ENCODE measurements at places on chromosomes 3 and 15. TPM values are rescaled to one million over a fixed set of nuclear protein-coding genes. Genes with fewer than 3 reads are reported as not detected.

GRCh38 chr3:195110647-195111318, 160.2 kb downstream of the XXYLT1 start:
- no peaks in the 10 kb centered on the region for H3K27me3 ChIP-seq
- no peaks in the 10 kb centered on the region for H3K4me1 ChIP-seq
- DNase-seq = no peak
- H3K36me3 ChIP-seq = no peaks in the 10 kb centered on the region

- H3K36me3 ChIP-seq = no peaks in the 10 kb centered on the region
- H3K27me3 ChIP-seq = no peaks in the 10 kb centered on the region
- H3K4me3 ChIP-seq = no peak overlapping the region
- no peaks in the 10 kb centered on the region for H3K4me1 ChIP-seq
Observed at GRCh38 chr3:43015572-43015971, 36.5 kb downstream of the GASK1A start.

GRCh38 chr15:79283252-79284048, 928 bp downstream of the ANKRD34C start:
- no peaks in the 10 kb centered on the region for H3K36me3 ChIP-seq
- no peaks in the 10 kb centered on the region for H3K27me3 ChIP-seq
- no peaks in the 10 kb centered on the region for H3K4me1 ChIP-seq
- H3K27ac ChIP-seq = no peak overlapping the region
- peak overlapping the region; percentile 3 for H3K4me3 ChIP-seq

DNA sequence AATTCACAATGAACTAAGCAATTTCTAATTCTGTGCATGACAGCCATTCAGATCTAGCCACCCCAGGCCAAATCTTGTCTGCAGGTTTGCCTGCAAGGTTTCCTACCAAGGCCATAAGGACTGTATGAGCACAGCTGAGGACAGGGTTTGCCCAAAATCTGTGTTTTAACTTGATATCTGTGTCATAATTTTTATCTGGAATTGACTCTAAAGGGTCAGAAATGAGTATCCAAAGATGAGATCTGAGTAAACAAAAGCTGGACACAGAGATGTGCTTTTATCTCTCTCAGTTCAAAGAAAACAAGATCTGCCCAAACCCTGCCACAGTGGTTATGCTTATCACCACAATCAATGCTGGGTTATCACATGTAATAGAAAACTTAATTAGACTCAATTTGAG, 154.6 kb upstream of the COL8A1 start:
- H3K4me3 ChIP-seq = no peak overlapping the region
- no peaks in the 10 kb centered on the region for H3K27me3 ChIP-seq
- no peaks in the 10 kb centered on the region for H3K4me1 ChIP-seq
- no peaks in the 10 kb centered on the region for H3K36me3 ChIP-seq

GRCh38 chr3:60760145-60760544, 491.1 kb downstream of the FHIT start:
- H3K4me3 ChIP-seq = no peak overlapping the region
- no peak overlapping the region for H3K27ac ChIP-seq
- H3K27me3 ChIP-seq = no peaks in the 10 kb centered on the region
- no peak for DNase-seq
- H3K36me3 ChIP-seq = no peaks in the 10 kb centered on the region
- H3K4me1 ChIP-seq = no peaks in the 10 kb centered on the region

DNA sequence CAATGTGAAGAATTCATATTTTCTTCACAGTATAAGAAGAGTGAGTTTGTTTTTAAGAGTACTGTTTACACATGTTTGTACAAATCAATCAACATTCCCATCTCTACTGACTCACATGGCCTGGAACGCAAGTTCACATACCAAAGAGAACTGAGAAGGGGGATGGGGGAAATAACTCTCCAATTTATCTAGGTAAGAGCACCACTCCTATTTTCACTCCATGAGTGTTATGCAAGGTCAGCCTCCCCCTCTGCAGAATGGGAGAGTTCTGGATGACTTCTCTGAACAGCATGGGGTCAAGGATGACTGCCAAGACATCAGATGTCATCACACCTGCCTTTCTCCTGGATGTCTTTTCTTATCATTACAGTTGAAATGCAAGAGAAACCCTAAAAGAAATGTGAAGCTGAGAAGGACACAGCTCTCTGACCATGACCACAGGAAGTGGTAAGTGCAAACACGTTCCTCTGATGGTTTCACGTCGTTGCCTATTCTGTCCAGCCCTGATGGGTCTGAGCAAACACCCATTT, 95.2 kb downstream of the SEMA6D start:
- no peak for DNase-seq
- no peaks in the 10 kb centered on the region for H3K27me3 ChIP-seq
- H3K27ac ChIP-seq = no peak overlapping the region
- H3K36me3 ChIP-seq = no peaks in the 10 kb centered on the region
- H3K4me3 ChIP-seq = no peak overlapping the region

DNA sequence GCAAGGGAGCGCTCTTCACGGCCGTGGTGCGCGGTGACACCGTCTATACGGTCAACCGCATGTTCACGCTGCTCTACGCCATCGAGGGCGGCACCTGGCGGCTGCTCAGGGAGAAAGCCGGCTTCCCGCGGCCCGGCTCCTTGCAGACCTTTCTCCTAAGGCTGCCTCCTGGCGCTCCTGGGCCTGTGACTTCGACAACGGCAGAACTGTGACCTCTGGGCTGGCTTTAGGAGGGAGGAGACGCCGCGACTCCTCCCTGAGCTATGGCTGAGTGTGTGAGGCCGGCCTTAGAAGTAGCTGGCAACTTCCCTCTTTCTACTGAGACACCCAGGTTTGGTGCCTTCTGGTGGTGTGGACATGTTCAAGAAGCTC, 1.4 kb downstream of the KBTBD13 start:
- no peaks in the 10 kb centered on the region for H3K27me3 ChIP-seq
- H3K36me3 ChIP-seq = no peaks in the 10 kb centered on the region
- no peak overlapping the region for H3K27ac ChIP-seq
- H3K4me3 ChIP-seq = no peak overlapping the region
- peak; percentile 82 for DNase-seq

DNA sequence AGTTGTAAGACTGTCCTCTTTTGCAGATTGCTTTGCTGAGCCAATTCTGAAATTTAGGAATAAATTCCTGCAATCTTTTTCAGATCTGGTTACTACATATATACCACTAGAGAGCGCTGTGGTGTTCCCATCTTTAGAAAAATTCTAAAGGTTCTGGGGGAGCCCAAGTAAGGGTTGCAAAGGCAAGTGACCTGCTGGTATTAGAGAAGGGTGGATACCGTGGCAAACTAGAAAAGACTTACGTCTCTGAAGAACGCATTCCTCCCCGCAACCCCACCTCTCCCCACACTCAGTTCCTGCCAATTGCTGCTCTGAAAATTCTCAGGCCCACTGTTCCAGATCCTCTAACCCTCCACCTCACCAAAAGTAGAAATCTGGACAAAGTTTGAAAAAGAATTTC, 48.5 kb downstream of the EFHB start:
- no peaks in the 10 kb centered on the region for H3K27me3 ChIP-seq
- no peaks in the 10 kb centered on the region for H3K4me1 ChIP-seq
- no peak overlapping the region for H3K4me3 ChIP-seq

The GHSR gene
- polyA plus RNA-seq = 0.85 TPM

Data from pancreas (tissue), 10 donors.